G401 (cell line): ENCODE measurements at places on chromosomes 13 and 19. TPM values are rescaled to one million over a fixed set of nuclear protein-coding genes. Genes with fewer than 3 reads are reported as not detected.

- no peak for DNase-seq
Measured at GRCh38 chr19:12886651-12886968, 391 bp downstream of the KLF1 start.

- no peak for DNase-seq
Measured at GRCh38 chr19:53531457-53531856, 6.5 kb upstream of the ZNF331 start.

- no peak for DNase-seq
Measured at GRCh38 chr13:113293686-113294085, 3.4 kb upstream of the LAMP1 start.

DNA sequence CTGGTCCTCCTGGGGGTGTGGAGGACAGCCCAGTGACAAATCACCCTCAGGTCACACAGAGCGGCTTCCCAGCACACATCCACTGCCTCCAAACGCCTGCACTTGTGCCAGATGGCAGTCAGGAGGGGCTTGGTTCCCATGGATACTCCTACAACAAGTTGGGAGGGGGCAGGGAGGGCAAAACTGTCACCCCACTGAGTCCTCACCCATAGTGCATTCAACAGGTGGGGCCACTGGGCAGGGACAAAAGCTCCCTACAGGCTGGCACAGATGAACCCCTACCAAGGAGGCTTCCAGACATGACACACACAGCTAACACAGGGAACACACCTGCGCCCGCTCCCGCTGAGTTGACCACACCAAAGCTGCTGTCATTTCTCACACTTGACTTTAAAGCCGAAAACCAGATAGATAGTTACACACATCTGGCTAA lies 120.5 kb downstream of the STK24 start:
- no peak for DNase-seq

Gene ZNF765
- total RNA-seq, result 10.3 and 13.8 TPM in 2 replicates
